ENCODE measurements at places on chromosomes 7 and 10. TPM values are rescaled to one million over a fixed set of nuclear protein-coding genes. Genes with fewer than 3 reads are reported as not detected.
A peak's percentile ranks its signal among the peaks of the same experiment; 100 is the strongest.

The DNTT gene
- total RNA-seq = not detected

GRCh38 chr10:110398419-110399105 lies 93.8 kb upstream of the SMNDC1 start:
- peak; percentile 98 for DNase-seq

The TUBAL3 gene
- 0.34 TPM for total RNA-seq

DNA sequence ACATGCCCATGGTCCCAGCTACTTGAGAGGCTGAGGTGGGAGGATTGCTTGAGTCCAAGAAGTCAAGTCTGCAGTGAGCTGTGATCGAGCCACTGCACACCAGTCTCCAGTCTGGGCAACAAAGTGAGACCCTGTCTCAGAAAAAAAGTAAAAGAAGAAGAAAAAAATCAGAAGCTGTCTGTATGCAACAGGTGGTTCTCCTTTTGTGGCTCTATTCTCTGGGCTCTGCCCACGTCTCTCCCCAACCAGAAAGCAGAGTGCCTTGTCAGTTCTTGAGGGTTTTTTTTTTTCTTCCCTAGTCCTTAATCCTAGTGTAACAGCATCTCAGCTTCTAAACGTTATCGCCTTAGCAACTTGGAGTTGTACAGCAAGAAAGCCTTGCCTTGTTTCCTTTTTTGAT lies 89.5 kb downstream of the PRKCQ start:
- no peak for DNase-seq

DNA sequence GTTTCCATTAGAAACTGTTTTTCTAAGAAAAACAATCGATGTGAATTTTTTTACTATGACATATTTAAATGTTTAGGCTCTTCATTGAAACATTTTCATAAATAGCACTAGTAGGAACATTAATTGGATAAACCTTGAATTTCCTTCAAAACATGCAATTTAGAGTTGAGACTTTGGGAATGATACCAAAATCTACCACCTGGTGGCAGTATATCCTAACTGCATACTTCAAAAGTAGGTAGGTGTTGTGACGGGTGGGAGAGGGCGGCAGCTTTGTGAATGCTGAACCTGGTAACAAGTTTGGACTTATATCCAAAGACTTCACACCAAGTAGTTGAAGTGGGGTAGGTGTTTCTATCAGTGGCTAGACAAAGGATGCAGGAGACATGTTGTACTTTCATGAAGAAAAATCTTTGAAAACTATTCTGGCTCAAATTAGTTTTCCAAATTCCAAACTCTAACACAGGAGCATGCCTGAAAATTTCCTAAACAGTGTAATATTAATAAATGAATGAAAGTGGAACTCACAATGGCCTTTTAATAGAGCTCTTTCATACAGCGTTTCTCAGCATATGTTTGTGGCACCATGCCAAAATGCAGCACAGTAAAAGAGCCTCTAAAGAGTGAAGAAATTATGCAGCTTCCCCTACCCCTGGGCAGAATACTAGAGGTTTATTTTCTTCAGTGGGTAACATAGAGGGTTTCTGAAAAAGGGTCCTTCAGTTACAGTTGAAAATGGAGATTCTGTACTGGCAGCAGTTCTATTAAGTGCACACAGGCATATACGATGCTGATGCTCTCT lies 201.0 kb upstream of the TPK1 start:
- DNase-seq = peak; percentile 9

DNA sequence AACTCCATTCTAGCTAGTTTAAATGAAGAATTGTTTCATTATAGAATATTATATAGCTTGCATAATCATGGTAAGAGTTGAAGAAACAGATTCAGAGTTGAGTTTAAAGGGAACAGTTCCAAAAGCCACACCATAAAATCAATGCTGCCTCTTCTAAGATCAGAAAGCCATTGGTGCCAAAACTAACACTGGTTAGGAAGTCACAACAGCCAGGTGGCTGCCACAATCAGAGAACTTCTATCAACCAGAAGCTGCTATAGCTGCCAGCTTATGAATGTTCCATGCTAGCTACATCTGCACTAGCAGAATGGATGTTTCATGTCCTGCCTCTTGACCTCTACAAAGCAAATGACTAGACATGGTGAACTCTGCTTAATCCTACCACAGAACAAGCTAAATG lies 583.1 kb upstream of the LRRN3 start:
- no peak for DNase-seq

DNA sequence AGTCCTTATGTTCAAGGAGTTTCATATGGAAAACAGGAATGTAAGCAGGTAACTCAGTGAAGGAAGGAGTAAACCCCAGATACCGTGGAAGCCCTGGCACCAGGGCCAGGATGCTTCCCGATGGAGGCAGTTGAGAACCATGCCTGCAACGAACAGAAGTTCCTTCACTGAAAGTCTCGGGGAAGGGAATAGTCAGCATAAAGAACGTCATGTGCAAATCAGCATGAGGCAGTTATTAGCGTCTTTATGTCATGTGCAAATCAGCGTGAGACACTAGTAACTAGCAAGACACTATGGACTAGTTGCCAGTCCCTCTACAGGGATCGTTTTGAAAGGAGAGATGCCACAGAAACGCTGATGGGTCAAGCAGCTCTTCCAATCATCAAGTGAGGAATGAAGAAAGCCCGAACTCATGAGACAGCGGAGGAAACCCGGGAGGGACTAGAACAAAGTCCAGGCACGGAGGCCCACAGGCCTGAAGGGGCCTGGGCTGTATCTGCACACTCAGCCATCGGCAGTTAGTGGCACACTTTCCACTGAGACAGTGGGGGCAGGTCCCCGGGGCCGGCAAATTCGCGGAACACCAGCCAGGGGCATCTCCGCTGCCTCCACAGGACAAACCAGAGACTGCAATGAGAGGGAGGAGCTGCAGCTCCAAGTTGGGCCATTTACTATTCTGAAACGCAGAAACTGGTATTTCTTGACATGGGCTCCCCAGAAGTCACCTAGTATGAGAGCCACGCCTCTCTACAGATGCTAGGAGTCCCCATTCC lies 109.6 kb downstream of the SFMBT2 start:
- DNase-seq = no peak

DNA sequence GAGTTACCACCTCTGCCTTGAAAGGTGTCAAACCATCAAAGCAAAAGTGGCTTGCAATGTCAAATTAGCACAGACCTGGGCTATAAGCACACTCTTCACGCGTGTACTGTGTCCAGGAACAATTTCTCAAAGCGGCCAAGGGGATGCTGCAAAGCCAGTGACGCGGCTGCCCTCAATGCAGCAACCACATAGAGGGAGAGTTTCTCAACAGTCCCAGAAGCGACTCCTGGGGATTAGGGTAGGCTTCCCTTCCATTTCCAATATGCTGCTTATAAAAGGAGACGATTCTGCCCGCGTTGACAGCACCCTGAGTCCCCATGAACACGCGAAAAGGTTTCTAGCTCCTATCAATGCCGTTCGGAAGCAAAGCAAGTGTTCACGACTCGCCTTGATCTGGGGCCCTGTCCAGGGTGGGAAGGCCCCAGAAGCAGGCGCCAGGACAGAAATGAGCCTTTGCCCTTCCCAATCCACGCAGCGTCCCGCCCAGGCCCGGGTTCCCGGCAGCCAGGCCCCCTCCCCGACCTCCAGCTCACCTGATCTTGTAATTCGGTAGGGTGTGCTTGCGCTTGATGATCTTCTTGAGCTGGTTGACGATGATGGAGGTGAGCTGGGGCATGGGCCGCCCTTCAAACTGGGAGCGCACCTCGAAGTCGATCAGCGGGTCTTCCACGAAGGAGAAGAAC lies 1.3 kb downstream of the PDZD8 start:
- DNase-seq = no peak

The OR2A7 gene
- total RNA-seq = 2.8 TPM

DNA sequence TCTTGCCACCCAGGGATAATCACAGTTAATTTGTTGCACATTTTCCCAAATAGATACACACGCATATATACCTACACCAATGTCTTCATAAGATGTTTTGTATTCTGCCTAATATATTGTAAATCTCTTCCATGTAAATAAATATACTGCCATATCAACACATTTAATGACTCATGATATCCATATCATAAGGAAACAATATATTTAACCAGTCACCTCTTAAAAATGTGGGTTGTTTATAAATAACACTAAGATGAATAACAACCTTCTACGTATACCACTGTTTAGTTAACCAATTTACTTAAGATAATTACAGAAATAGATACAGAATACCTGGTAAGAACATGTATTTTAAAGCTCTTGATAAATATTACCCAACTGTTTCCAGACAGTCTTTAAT lies 38.2 kb downstream of the ELAPOR2 start:
- DNase-seq = no peak

DNA sequence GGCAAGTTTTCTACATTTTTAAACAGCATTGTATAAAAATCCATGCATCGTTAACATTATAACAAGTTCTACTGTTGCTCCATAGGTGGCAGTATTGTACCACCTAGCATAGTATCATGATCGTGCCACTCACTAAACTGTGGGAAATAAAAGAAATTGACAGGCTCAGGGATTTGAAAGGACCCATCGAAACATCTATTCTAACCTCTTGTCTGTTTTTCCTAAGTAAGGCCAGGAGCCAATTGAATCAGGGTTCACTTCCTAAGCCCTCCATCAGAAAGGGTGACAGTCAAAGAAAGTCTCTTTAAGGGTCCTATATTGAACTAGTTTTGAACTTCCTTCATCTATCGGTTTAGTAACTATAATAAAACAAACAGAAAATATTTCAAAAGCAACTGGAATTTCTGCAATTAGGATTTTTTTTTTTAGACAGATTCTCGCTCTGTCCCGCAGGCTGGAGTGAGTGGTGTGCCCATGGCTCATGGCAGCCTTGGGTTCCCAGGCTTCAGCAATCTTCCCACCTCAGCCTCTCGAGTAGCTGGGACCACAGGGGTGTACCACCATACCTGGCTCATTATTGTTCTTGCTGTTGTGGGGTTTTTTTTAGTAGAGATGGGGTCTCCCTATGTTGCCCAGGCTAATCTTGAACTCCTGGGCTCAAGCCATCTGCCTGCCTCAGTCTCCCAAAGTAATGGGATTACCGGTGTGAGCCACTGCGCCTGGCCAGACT lies 9.4 kb downstream of the HACD1 start:
- DNase-seq = no peak

Measured in kidney epithelial cell (primary cell).